Renal cortical epithelial cell (primary cell): ENCODE measurements at places on chromosomes 7 and 10. TPM values are rescaled to one million over a fixed set of nuclear protein-coding genes. Genes with fewer than 3 reads are reported as not detected.

Gene EPHA1
- 4.8 and 13.7 TPM in 2 replicates for total RNA-seq

Gene IDI2
- not detected in 2 replicates for total RNA-seq

Gene POLR2J
- total RNA-seq, result 12.0 and 17.4 TPM in 2 replicates

Gene COL28A1
- 0.87 and 7.5 TPM in 2 replicates for total RNA-seq

Gene SAP25
- not detected in 2 replicates for total RNA-seq

Gene CCL24
- not detected in 2 replicates for total RNA-seq

Gene IFIT1
- total RNA-seq, result 10.2 and 23.3 TPM in 2 replicates

Gene EN2
- total RNA-seq, result 0.05 TPM in 1 of 2 replicates, not detected in the other

Gene AFAP1L2
- total RNA-seq, result 40.1 and 71.4 TPM in 2 replicates

Gene H2BK1
- not detected in 2 replicates for total RNA-seq

GRCh38 chr10:128723631-128724205, 597.5 kb upstream of the MKI67 start:
- no peak for DNase-seq

DNA sequence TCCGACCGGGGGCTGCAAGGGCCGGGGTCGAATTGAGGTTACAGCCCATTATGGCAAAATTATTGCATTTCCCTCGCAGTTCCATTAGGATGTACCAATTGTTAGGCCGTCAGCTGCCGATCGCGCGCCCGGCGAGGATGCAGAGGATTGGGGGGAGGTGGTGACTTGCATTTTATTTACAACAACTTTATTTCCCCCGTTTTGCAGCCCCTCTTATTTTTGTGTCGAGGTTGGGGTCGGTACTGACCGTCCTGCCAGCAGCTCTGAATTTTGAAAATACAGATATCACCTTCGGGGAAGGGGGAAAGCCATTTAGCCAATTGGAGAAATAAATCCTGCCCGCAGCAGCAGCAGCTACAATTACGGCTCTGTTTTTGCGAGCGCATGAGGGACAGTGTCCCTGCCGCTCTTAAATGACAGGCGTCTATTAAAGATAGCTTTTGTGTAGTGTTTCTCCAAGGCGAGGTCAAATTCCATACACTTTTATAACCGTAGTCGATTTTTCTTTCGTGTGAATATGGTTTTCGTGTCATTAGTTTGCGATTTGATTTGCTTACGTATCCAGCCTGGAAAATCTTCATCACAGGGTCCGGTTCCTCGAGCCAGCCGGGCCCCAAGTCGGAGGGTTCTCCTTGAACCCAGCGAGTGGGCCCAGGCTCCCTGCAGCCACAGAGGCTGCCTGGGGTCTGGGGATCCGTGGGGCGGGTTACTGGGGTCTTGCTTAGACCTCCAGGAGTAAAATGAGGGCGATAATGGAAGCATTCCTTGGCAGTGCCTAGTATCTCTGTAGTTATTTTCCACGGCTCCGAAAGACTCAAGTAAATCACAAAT, 684 bp upstream of the HOXA5 start:
- DNase-seq, result no peak

DNA sequence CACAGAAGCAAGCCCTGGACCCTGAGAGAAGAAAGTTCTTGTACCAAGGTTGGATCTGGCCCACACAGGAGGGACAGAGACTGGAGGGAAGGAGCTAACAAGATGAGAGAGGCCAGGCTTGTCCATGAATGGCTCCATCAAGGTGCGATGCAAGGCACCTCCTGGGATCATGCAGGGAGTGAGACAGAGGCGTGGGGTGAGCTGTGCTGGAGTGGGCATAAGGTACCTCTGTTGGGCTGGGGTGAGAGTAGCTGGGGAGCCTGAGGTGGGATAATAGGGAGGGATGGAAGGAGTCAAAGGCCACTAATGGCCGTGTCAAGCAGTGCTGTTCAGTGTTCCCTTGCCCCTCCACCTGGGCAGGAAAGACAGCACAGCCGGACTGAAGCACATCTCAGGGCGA, 9.9 kb downstream of the TMEM72 start:
- no peak for DNase-seq

GRCh38 chr7:78368771-78369170, 570.2 kb downstream of the PHTF2 start:
- DNase-seq, result peak; percentile 33

- peak; percentile 76 for DNase-seq
Observed at GRCh38 chr7:16803881-16804673, 722 bp downstream of the AGR2 start.

DNA sequence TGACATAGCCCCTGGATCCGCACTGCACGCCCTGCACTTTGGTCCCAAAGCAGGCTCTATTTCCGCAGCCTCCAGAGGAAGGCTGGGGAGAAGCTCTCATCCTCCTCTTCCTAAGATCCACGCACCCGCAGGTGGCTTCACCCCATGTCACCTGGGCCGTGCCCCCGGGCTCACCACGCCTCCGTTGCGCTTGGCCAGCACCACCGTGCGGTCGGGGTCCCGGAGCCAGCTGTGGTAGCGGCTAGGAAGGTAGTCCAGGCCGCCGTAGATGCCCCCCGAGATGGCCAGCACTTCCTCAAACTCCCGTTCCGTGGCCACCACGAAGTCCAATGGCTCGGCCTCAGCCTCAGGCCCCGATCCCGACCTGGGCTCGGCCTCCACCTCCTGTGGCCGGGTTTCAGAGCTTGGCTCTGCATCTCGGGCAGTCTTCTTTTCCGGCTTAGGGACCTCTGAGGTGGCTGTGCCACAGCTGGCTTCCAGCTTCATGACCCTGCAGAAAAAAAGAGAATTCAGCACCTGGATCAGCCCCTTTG, 5.7 kb downstream of the NAT16 start:
- DNase-seq, result no peak

DNA sequence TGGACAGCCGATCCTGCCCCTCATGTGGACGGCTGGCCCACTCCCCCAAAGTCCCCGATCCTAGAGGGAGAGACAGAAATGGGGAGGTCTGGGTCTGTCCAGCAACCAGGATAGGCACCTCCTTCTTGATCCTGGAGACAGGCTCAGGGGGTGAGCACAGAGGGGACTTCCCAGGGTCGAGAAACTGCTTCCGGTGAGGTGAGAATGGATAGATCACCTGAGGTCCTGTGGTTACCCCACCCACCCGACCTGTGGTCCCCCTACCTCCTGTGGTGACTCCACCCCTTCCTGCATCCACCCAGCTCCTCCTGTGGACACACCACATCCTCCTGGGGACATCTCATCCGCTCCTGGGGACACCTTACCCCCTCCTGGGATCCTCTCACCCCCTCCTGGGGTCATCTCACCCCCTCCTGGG, 27.4 kb upstream of the RASGEF1A start:
- DNase-seq, result no peak

DNA sequence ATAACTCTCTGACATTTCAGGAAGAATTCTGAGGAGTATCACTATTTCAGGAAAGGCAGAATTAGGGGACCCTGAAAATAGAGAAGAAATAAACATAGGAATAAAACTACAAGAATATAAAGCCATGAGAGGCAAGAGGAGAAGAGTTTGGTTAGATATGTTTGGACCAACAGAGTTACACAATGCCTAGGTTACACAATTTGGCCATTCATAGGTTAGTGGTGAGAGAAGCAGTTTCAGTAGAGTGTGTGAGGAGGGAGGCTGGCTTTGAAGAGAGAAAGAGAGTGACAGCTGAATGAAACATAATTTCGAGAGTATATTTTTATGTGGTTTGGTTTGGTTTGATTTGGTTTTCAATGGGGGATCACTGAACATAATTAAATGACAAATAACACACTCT, 783.2 kb upstream of the LRRN3 start:
- DNase-seq, result no peak

- no peak for DNase-seq
Observed at GRCh38 chr7:100013328-100013676, 2.1 kb upstream of the ZKSCAN1 start.

GRCh38 chr10:43071865-43072650, 4.8 kb upstream of the RET start:
- no peak for DNase-seq

GRCh38 chr7:27616914-27617548, 45.7 kb downstream of the HIBADH start:
- DNase-seq, result no peak

- DNase-seq, result no peak
Observed at GRCh38 chr7:147923841-147924240, 666.7 kb upstream of the C7orf33 start.

GRCh38 chr10:85623758-85624157, 742.8 kb downstream of the GRID1 start:
- no peak for DNase-seq

GRCh38 chr7:138515001-138515528, 55.0 kb downstream of the TRIM24 start:
- DNase-seq, result no peak

- peak; percentile 2 for DNase-seq
Observed at GRCh38 chr10:68989317-68989990, 851 bp downstream of the KIFBP start.

DNA sequence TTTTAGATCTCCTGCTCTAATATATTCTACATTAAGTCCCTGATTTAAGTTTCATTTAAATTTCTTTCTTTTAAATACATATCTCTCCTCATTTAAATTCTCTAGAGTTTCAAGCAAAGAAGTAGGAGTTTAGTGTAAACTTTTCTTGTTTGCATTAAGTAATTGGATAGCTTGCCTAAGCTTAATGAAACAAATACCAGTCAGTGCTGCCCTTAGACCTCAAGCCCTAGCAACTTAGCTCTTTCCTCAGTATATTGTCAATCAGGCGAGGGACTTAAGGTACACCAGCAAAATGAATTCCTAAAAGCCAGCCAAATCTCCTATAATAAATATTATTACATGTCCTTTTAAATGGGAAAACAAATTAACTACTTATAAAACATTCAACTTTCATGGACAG, 101.5 kb downstream of the CHCHD3 start:
- no peak for DNase-seq

DNA sequence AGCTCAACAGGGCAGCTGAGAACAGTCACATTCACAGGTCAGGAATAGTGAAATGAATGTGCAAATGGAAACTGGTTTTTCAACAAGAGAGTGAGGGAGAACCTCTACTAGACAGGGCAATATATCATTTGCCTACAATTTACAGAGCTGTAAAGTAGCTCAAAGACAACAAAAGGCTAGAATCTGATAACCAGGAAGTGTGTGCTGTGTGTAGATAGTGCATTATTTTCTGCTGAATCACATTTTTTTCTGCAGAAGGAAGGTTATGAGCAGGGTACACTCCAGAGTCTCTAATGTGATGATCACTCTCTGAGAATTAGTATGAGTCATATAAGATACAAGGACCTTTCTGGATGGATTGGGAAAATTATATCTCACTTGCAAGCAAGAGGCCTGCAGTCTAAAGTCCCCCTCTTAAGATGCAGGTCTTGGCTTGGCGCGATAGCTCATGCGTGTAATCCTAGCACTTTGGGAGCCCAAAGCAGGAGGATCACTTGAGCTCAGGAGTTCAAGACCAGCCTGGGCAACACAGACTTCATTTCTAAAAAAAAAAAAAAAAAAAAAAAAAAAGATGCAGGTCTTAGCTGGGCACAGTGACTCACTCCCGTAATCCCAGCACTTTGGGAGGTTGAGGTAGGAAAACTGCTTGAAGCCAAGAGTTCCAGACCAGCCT, 59.9 kb upstream of the COBL start:
- peak; percentile 72 for DNase-seq

- DNase-seq, result no peak
Observed at GRCh38 chr7:659996-660395, 66.5 kb upstream of the DNAAF5 start.

DNA sequence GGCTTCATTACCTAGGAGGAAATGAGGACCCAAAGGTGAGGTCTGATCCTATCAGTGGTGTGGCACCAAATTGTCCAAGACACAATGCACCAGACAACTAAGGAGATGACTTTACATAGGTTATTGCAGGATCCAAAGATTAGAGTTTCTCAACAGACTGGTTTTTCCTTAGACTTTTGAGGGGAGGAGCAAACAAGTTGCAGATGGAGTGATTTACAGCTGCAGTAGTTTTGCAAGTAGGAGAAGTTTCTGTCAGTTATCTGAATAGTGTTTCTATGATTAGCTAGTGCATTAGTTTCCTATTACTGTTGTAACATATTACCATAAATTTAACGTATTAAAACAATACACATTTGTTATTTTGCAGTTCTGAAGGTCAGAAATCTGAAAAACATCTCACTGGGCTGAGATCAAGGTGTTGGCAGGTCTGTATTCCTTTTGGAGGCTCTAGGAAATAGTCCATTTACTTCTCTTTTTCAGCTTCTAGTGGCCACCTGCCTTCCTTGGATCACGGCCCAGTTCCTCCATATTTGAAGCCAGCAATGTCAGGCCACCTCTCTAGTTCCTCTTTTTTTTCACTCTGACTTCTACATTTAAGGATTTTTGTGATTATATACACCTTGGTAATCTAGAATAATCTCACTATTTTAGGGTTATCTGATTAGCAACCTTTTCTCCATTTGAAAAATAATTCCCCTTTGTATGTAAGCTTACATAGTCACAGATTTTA, 994.9 kb downstream of the REEP3 start:
- DNase-seq, result no peak

DNA sequence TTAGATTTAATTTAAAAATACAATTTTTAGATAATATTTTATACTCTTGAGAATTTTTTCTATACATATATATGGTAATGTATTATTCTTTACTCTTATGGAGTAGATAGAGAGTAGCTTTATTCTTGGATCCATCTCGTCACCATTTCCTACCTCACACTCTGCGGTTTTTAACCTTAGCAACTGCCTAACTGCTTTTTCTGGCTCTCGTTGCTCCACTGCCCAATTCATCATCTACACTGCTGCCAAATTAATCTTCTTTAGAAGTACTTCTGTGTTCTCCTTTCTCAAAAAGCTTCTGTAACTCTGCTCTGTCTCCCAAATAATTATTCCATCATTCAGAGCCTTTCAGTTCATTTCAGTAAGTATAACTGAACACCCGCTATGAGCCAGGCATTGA, 35.3 kb downstream of the CAPZA2 start:
- no peak for DNase-seq
